ENCODE measurements at places on chromosomes 11 and 22.

DNA sequence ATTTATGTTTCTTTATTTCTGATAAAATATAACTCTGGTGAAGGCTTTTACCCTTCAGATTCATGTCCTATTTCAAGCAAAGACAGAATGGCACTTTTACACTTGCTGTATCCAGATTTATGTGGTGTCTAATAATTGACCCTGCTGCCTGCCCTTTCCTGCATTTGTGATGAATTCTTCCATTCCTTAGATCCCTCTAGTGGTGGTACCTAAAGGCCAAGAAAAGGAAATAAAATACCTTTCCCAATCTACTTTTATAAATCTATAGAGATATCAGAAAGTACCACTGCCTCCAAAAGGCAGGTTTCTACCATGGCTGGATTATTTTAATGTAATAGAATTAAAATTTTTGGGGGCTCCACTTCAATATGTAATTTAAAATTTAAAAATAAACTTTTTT, 34.2 kb downstream of the CCDC81 start:
- no peak for DNase-seq

- no peak for DNase-seq
Observed at GRCh38 chr11:125688632-125689031, 8.0 kb upstream of the ACRV1 start.

- DNase-seq = no peak
Observed at GRCh38 chr11:57546869-57547475, 9.6 kb downstream of the SMTNL1 start.

DNA sequence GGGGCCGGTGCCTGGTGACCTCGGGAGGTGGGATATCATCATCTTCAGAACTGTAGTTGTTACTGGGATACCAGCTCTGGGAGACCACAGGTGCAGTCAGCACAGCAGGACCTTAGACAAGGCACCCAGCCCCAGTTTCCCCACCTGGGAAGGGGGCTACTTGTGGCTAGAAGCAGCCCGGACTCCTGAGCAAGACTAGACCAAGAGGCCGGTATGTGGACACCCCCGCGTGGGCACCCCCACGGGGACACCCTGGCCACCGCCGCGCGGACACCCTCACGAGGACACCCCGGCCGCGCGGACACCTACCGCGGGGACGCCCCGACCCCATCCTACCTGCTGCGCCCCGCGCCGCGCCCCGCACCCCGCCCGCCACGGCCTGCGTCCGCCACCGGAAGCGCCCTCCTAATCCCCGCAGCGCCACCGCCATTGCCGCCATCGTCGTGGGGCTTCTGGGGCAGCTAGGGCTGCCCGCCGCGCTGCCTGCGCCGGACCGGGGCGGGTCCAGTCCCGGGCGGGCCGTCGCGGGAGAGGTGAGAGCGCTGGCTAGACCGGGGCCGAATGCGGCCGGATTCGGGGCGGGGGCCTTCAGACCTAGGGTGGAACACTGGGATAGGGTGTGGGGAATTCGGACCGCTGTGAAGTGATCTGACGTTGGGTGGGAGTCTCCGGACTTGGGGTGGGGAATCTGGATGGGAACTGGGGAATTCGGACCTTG, at the start of the genes COMT and TXNRD2:
Gene COMT (plus strand): TSS at position 408 of the 718 bp plus-strand sequence. CDS start 20,755 bp downstream, outside the sequence.
Gene TXNRD2 (minus strand): TSS at position 454 of the 718 bp plus-strand sequence. CDS start 15 bp downstream, at position 439.
- DNase-seq = no peak

- DNase-seq = no peak
Observed at GRCh38 chr11:66810576-66811185, 32.6 kb upstream of the RCE1 start.

DNA sequence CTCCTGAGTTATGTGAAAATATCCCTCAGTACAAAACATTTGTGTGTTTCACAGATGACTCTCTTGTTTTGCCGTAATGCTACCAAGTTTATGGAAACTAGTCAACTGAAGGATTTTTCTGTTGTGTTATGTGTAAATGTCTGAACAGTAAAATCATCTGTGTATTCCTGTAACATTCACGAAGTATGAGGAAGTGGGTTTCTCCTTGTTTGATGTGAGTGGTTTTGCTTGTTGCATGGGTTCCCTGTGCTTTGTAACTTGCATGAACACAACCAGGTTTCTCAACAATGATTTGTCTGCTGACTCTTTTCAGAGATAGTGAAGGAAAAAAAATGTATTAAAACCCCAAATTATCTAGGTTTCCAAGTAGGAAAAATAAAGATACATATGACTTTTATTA, 138.1 kb downstream of the PGR start:
- DNase-seq = no peak

- DNase-seq = no peak
Observed at GRCh38 chr11:130523609-130524008, 75.2 kb downstream of the ADAMTS15 start.

DNA sequence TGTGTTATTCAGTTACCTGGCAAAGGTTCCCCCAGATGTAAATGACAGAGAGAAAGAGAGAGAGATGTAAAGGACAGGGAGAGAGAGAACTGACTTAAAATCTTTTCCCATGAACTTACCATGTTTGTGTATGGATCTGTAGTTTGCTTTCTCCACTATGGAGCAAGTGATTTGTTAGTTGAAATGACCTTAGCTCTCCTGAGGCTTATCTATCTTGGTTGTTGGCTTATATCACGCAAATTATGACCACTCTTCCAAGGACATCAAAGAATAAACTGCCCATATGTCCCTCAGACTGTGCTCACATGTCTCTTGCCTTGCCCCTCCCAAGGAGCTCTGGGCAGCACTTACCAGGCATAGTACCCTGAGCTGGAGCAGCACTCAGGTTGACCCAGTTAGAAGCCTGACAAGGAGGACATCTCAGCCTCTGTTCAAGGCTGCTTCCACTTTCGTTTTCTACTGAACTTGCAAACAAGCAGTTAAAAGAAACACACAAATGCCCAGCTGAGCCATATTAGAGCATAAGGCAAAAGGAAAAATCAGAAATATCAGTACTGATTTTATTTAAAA, 95.3 kb upstream of the RCN1 start:
- DNase-seq = no peak

DNA sequence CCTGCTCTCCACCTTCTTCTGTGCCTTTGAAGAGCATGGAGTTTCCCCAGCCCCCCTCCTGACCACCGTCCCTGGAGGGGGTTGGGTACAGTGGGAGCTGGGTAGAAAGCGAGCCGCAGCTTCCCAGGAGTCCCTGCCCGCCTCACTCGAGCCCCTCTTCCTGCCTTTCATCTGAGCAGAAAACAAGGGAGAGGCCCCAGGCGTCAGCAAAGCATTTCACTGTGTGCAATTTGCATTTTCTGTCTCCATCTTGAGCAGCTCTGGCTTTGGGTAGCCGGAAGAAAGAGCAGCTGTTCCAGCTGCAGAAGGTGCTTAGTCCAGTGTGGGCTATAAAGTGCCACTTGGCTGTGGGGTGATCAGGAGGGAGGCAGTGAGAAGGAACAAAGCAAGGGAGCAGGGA, 229.7 kb downstream of the CEP164 start:
- no peak for DNase-seq

All from stimulated activated CD8-positive, alpha-beta memory T cell treated with anti-CD3 and anti-CD28 coated beads, Interleukin-7, amount 100 ng/mL, for 1 hour (primary cell).